Renal cortex interstitium (tissue), 15 donors: ENCODE measurements at places on chromosomes 11 and 22. TPM values are rescaled to one million over a fixed set of nuclear protein-coding genes. Genes with fewer than 3 reads are reported as not detected.

DNA sequence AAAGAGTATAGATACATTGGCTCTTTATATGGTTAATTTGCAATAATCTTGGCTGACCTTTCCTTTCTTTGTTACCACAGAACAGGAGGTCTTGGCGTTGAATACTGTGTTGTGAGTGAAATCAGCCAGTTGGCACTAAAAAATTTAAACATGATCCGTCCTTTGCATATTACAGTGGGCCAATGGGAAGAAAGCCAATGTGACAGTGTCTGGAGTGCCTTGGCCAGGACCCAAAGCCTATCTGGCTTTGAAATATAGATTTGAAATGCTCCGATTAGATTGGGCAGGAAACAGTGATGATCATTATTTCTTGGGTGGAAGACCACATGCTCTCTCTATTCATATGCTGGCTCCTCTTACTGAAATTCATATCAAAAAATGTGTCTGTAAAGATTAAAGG is 339.6 kb upstream of the ANO3 start:
- DNase-seq, result no peak

DNA sequence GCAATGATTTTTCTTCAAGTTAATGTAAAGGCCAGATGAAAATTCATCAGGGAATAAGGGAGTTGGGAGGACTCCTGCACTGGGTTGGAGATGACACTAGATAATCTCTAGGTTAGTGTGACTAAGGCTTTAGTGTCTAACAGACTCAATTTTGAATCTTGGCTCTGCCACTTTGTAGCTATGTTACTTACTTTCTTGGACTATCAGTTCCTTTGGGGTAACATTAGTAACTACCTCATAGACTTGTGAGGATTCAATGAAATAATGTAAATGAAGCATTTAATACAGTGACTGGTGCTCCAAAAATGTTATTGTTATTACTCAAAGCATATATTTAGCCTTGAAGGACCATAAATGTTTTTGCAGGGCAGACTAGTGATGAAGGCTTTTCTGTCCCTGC is 9.6 kb upstream of the CCDC89 start:
- DNase-seq, result no peak

- DNase-seq, result no peak
Observed at GRCh38 chr11:889687-890475, 20.7 kb downstream of the CHID1 start.

GRCh38 chr11:80819271-80819670 is 1378.4 kb upstream of the TENM4 start:
- DNase-seq, result no peak

- DNase-seq, result no peak
Observed at GRCh38 chr22:26681395-26681821, 24.0 kb downstream of the MIAT start.

- no peak for DNase-seq
Observed at GRCh38 chr11:17406082-17406817, 17.8 kb upstream of the KCNJ11 start.

DNA sequence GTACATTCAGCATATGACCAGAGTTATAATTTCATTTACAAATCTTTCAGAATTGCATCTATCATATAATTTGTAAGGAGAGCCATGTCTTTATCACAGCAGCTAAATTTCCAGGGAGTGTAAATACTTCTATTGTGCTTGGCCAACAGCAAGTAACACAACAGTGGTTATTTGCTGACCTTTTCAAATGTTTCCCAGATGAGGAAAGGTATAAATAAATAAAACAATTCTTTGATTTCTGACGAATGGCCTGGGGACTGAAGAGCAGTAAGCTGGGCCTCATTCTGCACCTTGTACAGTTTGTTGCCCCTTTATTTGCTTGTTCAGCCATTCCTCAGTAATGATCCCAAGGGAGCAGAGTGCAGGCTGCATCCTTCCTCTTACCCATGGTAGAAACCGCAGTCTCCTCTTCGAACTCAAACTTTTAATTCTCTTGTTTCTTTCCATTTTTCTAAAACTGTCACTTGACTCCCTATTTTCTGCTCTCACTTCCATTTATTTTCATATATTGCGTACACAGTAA is 132.8 kb downstream of the DDX10 start:
- DNase-seq, result no peak

DNA sequence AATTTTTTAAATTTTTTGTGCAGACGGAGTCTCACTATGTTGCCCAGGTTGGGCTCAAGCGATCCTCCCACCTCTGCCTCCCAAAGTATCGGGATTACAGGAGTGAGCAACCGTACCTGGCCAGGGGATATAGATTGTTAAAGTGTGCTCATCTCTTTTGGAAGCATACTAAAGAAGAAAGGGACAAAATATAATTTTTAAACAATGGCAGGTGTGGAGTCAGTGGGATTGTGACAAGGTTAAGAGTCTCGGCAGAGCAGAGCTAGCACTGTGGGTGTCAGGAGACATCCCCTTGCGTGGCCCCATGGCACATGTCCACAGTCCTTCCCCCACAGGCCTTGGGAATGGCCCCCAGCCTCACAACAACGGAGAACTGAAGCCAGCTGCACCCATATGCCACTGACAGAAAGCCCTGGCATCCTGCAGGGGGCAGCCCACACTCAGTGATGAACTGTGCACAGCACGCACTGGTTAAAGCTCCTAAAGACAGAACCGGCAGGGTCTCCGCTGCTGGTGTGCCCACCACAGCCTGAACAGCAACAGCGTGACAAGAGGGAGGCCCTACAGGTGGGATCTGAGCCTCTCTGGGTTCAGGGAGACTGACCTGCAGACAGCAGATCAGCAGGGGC is 29.9 kb downstream of the SERPIND1 start:
- no peak for DNase-seq

GRCh38 chr11:106276126-106276525 is 198.7 kb downstream of the AASDHPPT start:
- no peak for DNase-seq

DNA sequence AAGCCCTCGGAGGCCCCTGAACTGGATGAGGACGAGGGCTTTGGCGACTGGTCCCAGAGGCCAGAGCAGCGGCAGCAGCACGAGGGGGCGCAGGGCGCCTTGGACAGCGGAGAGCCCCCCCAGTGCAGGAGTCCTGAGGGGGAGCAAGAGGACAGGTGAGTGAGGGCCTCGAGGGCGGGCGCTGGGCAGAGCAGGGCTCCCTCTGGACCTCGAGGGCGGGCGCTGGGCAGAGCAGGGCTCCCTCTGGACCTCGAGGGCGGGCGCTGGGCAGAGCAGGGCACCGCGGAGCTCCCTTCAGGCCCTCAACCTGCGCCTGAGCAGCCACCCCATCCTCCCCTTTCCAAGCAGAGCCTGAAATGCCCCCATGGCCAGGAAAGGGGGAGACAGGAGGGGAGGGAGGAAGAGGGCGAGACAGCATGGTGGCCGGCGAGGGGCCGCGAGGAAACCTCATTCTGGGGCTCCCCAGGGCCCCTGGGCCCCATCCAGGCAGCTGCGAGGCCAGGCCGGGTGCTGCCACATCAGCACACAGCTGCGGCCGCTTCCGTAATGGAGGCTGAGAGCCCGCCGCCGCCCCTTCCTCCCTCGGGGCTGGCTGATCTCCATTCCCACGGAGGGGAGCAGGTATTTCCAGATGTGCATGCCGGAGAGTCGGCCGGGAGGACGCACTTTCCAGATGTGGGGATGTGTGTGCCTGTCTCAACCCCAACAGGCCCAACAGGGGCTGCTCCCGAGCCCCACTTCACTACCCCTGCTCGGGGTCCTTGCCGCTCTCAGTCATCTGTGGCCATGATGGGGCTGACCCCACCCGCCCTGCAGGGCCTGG is 10.0 kb downstream of the PRR33 start:
- no peak for DNase-seq

GRCh38 chr11:925158-925495 is 543 bp upstream of the AP2A2 start:
- no peak for DNase-seq

The HTR3B gene
- not detected for polyA plus RNA-seq

The ZBTB16 gene
- polyA plus RNA-seq, result 2.5 TPM
